ENCODE measurements at places on chromosomes 3 and 15.

GRCh38 chr3:115708540-115708939, 85.2 kb downstream of the GAP43 start:
- no peak for DNase-seq

GRCh38 chr15:57387564-57388076, 11.3 kb downstream of the CGNL1 start:
- no peak for DNase-seq

DNA sequence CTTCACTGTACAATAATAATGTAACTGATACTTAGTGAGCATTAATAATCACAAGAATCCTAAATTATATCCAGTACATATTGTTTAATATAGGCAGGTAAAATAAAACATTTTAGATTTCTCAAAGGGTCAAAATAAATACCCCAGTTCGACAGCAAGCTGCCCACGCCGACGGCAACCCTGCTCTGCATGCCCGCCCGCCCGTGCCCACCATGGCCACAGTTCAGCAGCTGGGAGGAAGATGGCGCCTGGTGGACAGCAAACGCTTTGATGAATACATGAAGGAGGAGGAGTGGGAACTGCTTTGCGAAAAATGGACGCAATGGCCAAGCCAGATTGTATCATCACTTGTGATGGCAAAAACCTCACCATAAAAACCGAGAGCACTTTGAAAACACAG, 22.9 kb downstream of the BTBD1 start:
- no peak for DNase-seq

DNA sequence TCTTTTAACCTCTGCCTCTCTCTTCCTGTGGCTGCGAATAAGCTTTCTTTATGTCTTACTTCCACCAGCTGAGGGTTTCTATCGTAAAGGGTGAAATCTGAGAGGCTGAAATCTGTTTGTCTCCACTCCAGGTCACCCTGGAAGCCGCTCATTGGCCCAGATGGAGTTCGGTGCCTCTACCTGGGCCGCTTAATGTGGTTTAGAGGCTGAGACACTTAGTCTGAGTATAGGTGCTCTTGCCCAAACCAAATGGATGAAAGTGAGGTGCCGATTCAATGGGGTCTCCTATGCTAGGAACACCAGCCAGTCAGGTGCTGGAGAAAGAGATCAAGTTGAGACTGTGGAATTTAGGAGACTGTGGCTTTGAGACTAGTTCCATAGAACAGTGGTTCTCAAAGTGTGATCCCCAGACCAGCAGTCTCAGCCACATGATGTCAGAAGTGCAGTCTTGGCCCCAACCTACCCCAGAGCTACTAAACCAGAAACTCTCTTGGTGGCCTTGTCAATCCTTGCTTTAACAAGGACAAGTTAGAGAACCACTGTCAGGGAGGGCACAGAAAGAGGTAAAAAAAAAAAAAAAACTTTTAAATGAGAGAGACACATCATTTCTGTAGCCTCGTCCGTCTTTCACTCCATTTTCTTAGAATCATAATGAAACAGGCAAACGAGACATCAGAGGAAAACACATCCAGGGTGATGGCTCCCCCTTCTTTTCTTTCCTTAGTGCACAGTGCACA, 54.9 kb upstream of the CCR2 start:
- DNase-seq, result no peak

- DNase-seq, result no peak
Observed at GRCh38 chr3:149296972-149297371, 36.5 kb downstream of the TM4SF18 start.

DNA sequence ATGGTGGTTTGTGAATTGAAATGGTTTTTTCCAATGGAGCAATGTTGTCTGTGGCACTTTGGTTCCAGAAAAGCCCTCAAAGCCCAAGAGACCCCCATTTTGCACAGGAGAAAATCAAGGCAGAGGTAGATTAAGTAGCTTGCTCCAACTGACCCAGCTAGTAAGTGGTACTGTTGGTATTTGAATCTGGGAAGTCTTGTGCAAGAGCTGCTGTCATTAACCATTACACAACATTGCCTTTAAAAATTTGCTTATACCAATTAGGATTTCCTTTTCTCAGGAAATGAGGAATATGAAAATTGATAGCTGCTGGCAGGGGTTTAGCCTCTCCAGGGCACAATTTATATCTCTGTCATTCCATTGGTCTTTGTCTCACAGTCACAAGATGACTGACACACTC, 102.4 kb upstream of the UBE3A start:
- no peak for DNase-seq

DNA sequence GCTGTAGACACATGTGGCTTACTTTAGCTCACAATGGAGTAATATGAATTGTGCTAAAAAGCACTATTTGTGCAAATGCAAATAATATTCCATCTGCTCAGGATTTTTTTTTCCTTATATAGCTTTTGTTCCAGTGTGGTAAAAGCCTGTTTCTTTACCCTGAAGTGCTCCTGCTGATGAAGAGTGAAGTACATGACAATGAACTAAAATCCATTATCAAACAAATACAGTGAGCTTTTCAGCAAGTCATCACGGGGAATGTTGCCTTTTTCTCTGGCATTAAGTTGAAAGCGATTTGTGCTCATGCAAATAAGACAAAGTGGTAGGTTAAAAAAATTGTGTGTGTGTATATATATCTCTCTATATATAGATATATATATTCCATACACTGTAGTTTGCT, 28.6 kb upstream of the CCDC39 start:
- no peak for DNase-seq

- DNase-seq, result no peak
Observed at GRCh38 chr15:68816795-68817303, 3.8 kb downstream of the ANP32A start.

GRCh38 chr3:50015918-50016317, 72.8 kb upstream of the RBM5 start:
- no peak for DNase-seq

GRCh38 chr3:20380295-20380694, 194.3 kb upstream of the SGO1 start:
- no peak for DNase-seq

- no peak for DNase-seq
Observed at GRCh38 chr3:84440291-84440690, 518.5 kb upstream of the CADM2 start.

- DNase-seq, result no peak
Observed at GRCh38 chr3:150035301-150035779, 64.6 kb upstream of the PFN2 start.

DNA sequence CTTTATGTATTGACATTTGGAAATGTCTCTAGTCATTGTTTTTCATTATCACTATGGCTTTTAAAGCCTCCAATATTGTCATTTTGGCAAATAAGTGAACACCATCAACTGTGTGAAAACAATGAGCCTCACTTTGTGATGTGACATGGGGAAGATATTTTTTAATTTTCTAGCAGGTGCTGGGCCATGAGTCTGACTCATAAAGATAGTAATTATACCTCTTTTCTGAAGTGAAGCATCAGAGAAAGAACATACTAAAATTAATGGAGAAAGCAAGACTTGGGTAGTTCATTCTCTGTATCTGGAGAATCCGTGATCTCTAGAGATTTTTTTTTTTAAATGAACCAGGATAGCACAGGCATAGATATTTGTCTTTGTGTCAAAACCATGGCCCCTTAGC, 100.8 kb downstream of the CCNL1 start:
- DNase-seq, result no peak

DNA sequence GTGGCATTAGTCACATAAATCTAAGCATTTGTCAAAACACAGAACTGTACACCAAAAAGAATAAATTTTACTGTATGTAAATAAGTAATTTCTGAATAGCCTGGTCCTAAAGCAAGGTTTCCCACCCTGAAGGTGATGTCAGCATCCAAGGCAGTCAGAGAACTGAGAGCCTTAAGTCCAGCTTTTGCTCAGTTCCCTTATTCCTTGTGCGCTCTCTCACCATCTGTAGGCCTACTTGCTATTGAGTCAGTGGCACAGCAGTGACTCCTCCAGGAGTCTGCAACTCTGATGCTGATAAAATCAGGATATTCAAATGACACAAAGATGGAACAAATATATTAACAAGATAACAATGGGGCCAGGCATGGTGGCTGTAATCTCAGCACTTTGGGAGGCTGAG, 22.3 kb downstream of the VPS39 start:
- DNase-seq, result no peak

DNA sequence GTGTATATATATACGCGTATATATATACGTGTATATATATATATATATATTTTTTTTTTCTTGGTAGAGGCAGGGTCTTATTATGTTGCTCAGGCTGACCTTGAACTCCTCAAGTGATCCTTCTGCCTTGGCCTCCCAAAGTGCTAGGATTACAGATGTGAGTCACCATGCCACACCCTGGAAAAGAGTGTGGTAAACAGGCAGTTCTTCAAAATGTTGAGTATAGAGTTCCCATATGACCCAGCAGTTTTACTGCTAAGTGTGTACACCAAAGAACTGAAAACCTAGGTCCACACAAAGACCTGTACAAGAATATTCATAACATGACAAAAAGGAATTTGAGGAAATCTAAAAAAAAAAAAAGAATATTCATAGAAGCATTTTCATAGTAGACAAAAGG, 71.8 kb upstream of the GCNT3 start:
- no peak for DNase-seq

GRCh38 chr3:54760201-54760600, 167.7 kb downstream of the LRTM1 start:
- DNase-seq, result no peak

DNA sequence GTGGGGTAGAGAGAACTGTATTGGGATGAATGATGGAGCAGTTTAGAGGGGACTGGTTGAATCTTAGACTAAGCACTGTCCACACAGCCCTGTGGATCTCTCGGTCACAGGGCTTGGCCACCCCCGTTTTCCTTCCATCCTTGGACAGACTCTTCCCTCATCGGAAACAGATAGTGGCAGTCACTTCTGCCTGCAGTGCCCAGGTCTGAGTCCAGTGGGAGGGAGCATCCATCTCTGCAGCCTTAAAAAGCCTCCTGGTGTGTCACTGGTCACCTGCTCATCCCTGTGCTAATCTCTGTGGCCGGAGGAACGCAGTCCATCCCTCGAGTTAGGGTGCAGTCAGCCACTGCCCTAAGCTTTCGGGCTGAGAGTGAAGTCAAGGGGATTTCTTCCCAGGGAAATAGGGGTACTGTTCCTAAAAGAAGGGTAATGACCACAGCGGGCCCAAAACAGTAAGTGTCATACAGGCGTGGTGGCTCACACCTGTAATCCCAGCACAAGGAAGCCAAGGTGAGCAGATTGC, 32.0 kb downstream of the PLA2G4D start:
- no peak for DNase-seq

- DNase-seq, result peak; percentile 44
Observed at GRCh38 chr15:70258369-70259027, 160.8 kb upstream of the TLE3 start.

DNA sequence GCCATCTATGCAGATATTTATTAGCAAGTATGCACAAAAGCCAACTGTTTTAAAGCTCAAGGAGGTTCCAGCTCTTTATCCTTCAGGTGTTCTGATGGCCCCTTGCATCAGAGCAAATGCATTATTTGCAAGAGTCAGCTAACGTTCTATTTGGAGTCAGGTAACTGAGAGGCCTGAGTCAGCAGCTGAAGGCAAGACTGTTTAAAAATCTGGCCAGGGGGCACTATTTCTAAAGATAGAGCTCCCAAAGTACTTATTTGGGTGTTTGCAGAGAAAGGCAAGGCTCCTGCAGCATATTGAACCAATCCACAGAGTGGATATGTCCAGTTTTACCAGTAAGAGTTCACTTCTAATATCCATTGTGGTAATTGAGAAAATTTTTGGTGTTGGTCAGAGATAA, 146.1 kb downstream of the LRTM1 start:
- DNase-seq, result no peak

GRCh38 chr3:183350164-183350563, 78.3 kb downstream of the MCF2L2 start:
- no peak for DNase-seq

DNA sequence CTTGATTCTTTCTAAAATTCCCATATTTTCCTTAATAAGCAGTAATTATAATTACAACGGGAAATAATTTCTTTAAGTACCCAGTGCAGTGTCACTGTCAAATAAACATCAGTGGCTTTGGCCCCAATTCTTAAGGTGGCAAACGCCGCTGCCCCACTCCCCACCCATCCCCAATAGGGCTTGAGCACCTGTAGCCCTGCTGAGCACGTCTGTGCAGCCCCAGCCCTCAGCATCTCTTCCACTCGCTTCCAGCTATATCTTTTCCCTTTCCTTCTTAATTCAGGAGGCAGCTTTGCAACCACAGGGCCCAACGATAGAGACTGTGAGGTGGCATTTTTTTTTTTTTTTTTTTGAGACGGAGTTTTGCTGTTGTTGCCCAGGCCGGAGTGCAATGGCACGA, 9.0 kb downstream of the PPM1M start:
- DNase-seq, result no peak

DNA sequence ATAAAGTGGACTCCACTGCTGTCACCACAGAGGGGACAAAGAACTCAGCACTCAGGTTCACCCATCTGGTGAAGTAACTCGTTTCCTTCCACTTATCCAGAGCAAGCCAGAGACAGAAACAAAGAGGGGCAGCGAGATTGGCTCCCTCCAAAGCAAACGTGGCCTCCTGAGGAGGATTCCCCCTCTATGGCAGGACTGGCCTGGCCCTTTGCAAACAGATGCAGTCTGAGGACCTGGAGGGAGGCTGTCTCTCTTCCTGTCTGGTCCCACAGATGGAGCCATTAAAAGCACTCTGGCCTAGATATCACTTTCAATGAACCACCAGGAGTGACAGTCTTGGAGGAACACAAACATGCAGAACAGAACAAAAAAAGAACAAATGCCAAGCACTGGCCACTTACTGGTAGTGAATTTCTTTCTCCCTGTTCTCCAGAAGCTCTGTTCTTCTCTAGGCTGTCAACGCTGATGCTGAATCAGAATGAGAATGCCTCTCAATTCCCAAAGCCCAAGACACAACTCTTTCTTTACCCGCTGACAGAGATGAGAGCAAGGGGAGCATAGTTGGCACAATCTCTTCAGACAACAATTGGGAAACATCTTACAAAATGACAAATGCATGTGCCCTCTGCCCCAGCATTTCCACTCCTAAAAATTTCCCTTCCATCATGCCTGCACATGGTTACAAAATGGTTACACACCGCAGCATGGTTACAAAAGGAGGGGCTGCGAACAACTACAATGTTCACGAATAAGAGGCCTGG, 14.3 kb downstream of the KLHL25 start:
- DNase-seq, result no peak

GRCh38 chr3:45981346-45982074, 14.1 kb downstream of the FYCO1 start:
- DNase-seq, result no peak

DNA sequence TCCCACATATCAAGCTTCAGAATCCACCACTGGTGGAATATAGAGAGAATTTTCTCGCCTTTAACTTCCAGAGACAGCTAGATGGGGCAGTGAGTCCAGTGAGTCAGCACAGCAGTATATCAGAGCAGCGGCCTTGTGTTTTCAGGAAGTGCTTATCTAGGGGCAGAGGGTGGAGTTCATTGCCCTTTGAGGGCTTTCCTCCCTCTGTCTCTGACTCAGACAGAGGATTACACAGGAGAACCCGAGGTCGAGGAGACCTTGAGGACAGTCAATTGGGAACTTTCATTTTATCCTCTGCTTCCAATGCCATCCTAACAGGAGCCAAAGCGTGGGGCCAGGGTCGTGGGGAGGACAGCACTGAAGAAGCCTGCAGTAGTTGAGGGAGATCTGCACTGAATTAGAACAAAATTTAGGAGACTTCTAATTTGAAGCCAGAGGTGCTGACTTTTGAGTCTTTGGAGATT, 109.6 kb upstream of the UMPS start:
- DNase-seq, result peak; percentile 61

GRCh38 chr3:120931593-120931992, 23.6 kb downstream of the STXBP5L start:
- DNase-seq, result no peak

- DNase-seq, result no peak
Observed at GRCh38 chr3:38487323-38487722, 8.8 kb upstream of the EXOG start.

GRCh38 chr3:12188328-12188648, 29.6 kb upstream of the TIMP4 start:
- DNase-seq, result no peak

Measured in urothelium cell line (cell line).